ENCODE measurements at places on chromosomes 13 and 19.

GRCh38 chr13:37070956-37071355 is 11.5 kb upstream of the SUPT20H start:
- DNase-seq, result no peak

GRCh38 chr19:18636969-18637629 is at the start of gene KLHL26:
Gene KLHL26, plus strand, starts transcription at chr19:18637028. Its CDS starts 27 bp downstream, at chr19:18637055.
- DNase-seq, result no peak

- no peak for DNase-seq
These were observed 38.3 kb downstream of the MRPS31 start for GRCh38 chr13:40732658-40733057.

DNA sequence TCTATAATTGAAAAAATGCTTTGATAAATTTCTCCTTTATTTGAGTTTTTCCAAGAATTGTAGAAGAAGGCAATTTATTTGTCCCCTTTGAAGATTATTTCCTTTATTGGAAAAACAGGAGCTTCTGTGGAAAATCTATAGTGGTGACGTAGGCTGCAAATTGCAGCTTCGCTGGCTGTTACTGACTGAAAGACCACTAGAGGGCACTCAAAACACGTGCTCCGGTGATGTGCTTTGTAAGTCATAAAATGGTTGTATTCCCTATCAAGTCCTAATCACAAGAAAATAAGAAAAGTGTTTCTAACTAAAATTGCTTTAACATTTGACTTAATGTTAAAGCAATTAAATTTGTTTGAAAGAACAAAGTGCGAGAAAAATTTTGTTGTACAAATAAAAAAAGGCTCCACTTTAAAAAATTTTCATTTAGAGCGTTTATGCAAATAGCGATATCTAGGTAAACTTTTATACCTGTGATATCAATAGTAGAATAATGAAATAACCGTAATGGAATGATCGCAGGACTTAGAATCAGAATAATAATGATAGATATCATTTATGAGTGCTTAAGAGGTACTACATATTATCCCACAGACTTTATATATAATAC is 638.2 kb upstream of the SPRY2 start:
- DNase-seq, result no peak

GRCh38 chr19:7926727-7927604 is 1.0 kb upstream of the CTXN1 start:
- DNase-seq, result no peak

- DNase-seq, result no peak
These were observed 72.9 kb upstream of the IRS2 start for GRCh38 chr13:109859216-109859835.

DNA sequence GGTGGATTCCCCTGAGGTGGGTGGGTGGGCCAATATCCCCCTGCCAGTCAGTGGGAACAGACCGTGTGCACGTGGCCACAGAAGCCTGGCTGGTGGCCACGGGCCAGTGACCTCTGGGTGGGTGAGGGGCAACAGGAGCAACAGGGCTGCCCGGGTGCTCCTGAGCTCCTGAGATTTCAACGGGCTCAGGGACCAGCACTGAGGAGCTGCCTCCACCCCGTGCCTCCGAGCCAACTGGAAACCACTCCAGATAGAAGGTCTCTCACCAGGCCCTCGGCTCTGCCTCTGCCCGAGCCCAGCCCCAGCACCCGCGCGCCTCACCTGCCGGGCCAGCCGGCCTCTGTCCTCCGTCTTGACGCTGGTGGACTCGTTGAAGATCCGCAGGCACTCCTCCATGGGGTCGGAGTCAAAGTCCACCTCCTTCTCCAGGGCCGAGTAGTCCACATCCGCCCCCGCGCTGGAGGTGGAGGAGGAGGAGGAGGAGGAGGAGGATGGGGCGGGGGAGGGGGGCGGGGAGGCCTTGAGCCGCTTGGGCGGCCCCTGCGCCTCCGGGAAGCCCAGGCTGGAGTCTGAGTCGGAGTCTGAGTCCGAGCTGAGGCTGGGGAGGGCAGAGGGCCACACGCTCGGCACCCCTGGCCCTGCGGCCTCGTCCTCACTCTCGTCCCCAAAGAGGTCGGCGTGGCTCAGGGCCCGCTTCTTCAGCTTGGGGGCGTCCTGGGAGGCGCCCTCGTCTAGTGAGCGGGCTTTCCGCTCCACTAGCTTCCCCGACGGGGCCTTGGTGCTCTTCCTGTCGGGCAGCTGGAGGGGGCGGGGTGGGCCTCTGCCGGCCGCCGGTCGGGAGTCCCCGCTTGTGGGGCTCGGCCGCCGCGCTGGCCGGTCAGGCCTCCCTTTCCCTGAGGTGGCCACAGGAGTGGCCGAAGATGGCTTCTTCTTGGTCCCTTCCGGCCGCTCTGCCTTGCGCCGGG is 14.8 kb upstream of the ATP8B3 start:
- no peak for DNase-seq

GRCh38 chr13:25319771-25320170 is 18.3 kb downstream of the NUP58 start:
- DNase-seq, result no peak

GRCh38 chr13:41562541-41563178 is 105.3 kb downstream of the RGCC start:
- DNase-seq, result no peak

GRCh38 chr13:41162151-41162550 is 29.5 kb upstream of the KBTBD6 start:
- DNase-seq, result no peak

DNA sequence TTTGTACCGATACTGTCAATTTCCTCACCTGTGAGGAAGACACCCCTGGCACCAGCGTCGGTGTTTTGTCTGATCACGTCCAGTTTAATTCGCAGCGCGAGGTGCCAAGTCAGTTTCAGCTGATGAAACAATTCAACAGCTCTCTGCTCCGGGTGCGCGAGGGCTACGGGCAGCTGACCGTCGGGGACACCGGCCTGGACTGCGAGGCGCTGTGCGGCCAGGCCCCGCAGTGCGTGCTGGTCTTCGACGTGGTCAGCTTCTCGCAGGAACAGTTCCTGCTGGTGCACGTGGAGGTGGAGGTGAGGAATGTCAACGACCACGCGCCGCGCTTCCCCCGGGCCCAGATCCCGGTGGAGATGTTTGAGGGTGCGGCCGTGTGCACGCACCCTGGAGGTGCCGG is 171.5 kb downstream of the OLFM4 start:
- no peak for DNase-seq

DNA sequence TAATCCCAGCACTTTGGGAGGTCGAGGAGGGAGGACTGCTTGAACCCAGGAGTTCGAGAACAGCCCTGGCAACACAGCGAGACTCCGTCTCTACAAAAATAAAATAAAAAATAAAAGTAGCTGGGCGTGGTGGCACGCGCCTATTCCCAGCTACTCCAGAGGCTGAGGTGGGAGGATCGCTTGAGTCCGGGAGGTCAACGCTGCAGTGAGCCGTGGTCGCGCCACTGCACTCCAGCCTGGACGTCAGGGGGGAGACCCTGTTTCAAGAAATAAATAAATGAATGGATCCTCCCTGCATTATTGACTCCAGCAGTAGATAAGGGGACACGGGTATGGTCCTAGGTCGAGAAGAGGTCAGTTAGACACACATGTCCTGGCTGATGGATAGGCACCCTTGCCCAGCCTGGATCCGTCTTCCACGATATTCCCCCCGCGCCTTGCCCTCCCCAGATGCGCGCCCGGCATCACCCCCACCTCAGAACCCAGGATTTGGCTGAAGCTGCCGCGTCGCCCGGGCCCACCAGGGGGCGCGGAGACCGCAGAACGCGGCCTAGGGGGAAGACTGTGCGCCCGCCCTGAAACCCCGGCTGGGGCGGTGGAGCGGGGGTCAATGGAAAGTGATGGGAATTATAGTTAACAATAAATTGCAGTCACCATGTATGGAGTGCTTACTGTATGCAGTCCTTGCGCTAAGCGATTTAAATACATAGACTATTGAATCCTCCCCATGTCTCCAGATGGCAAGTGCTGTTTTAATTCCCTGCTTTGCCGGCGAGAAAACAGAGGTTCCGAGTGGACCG is 2.1 kb upstream of the HOOK2 start:
- DNase-seq, result peak; percentile 69

GRCh38 chr19:46849610-46850009 is 1.0 kb downstream of the AP2S1 start:
- no peak for DNase-seq

GRCh38 chr13:50810998-50811397 is 32.5 kb downstream of the DLEU7 start:
- no peak for DNase-seq

- DNase-seq, result no peak
These were observed 20.1 kb upstream of the ZNRF4 start for GRCh38 chr19:5434970-5435641.

- no peak for DNase-seq
These were observed 86.8 kb downstream of the SLC25A15 start for GRCh38 chr13:40876020-40876738.

- DNase-seq, result no peak
These were observed 1.5 kb downstream of the PSPN start for GRCh38 chr19:6374161-6374709.

- peak; percentile 59 for DNase-seq
These were observed at the start of gene ATP1A3 for GRCh38 chr19:41993612-41994483. Gene ATP1A3, minus strand, starts transcription at chr19:41994230. Its CDS starts 154 bp downstream, at chr19:41994076.

GRCh38 chr13:67151652-67152051 is 78.5 kb downstream of the PCDH9 start:
- DNase-seq, result no peak

GRCh38 chr19:4068047-4068966 is 1.6 kb upstream of the ZBTB7A start:
- DNase-seq, result no peak

DNA sequence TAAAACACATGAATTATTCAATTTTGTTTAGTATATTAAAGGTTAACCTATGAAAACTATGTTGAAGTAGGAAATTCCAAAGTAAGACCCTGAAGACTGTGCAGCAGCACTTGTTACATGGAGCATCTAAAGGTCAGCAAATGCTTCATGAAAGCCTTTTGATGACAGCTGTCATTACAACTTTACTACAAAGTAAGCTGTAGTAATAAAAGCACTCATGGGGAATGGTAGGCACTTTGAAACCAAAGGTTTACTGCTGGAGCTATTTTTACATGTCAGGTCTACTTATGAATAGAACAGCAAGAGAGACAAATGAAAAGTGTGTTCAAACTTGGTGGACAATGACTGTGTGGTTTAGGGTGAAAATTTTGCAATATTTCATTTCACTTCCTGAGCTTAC is 672.5 kb upstream of the PCDH20 start:
- no peak for DNase-seq

DNA sequence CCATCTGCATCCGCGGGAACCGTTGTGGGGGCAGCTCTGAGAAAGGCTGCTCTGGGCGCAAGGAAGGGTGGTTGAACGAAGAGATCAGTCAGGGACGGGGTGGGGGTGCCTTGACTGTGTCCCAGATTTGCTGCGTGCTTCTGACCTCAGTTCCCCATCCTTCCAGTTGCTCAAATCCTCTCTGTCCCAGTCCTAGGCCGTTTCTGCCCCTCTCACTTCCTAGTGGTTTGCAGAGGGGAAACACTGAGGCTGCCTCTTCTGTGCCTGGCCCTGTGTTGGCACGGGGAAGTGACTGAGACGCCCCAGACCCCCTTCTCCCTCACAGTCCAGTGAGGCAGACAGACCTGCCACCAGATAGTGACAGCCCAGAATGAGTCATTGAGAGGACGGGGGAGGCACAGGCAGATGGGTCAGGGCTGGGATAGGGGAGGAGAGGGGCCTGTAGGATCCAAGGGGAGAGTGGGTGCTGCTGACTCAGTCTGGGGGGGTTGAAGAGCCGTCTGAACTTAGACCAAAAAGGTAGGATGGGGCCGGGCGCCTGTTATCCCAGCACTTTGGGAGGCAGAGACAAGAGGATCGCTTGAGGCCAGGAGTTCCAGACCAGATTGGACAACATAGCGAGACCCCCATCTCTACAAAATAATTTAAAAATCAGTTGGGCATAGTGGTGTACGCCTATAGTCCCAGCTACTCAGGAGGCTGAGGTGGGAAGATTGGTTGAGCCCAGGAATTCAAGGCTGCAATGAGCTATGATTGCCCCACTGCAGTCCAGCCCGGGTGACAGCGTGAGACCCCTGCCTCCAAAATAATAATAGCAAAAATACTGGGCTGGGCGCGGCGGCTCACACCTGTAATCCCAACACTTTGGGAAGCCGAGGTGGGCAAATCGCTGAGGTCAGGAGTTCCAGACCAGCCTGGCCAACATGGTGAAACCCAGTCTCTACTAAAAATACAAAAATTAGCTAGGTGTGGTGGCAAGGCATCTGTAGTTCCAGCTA is 26.5 kb downstream of the NUMBL start:
- no peak for DNase-seq

DNA sequence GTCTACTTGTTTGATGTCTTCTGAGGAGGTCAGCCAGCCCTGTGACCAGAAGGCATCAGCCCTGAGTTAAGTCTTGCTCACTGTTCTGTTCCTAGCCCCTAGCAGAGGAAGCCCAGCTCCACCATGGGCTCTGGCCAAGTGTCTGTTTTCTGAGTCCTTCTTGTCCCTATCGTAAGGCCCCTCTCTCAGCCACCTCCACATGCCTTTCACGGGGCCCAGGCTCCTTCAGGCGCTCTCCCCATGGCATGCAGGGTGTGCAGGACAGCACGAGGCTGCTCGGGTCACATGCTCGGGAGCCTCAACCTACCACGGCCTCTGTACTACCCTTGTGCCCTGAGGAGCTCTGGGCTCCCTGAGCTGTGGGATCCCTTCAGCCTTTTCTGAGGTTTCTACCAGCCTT is 47.8 kb upstream of the LATS2 start:
- DNase-seq, result no peak

DNA sequence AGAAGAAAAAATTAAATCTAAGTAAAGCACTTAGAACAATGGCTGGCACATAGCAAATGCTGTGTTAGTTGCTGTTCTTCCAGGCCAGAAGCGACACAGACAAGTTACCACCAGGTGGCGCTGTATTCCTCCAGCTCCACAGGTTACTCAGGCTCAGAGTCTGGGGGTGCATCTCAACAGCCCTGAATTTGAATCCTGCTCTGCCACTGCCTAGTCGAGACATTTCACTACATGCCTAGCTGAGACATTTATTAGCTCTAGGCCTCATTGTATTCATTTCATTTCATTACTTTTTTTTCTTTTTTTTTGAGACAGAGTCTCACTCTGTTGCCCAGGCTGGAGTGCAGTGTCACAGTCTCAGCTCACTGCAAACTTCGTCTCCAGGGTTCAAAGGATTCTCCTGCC is 16.4 kb upstream of the CYP2B6 start:
- DNase-seq, result peak; percentile 76

- no peak for DNase-seq
These were observed 683.1 kb upstream of the PRR20A start for GRCh38 chr13:56457535-56458190.

DNA sequence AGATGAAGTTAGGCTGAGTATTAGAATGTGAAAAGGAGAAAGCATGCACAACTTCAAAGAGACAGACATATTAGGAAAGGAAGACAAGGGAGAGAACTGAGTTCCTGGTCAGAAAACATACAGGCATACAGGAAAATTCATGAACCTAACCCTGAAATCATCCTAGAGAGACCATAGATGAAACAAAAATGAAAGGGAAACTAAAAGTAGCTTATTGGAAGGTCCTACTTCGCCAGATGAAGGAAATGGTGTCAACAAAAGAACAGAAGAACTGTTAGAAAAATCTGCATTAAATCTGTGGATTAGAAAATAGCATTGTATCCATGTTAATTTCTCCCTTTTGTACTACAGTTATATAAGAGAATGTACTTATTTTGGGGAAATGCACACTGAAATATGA is 169.0 kb upstream of the UFM1 start:
- no peak for DNase-seq

- DNase-seq, result no peak
These were observed 95.0 kb downstream of the GPC5 start for GRCh38 chr13:91493442-91493841.

GRCh38 chr13:35566340-35566739 is 89.9 kb upstream of the MAB21L1 start:
- DNase-seq, result no peak

- DNase-seq, result no peak
These were observed 17.1 kb downstream of the UCHL3 start for GRCh38 chr13:75566658-75567057.

All from naive thymus-derived CD4-positive, alpha-beta T cell (primary cell).